H1 (cell line): ENCODE measurements at places on chromosomes 1 and 21. TPM values are rescaled to one million over a fixed set of nuclear protein-coding genes. Genes with fewer than 3 reads are reported as not detected.

The CPT2 gene
- total RNA-seq = 21.6 and 23.9 TPM in 2 replicates

The OR14I1 gene
- not detected in 2 replicates for total RNA-seq

The CASQ2 gene
- not detected in 2 replicates for total RNA-seq

The GJA4 gene
- total RNA-seq = 2.7 and 3.2 TPM in 2 replicates

The VASH2 gene
- total RNA-seq = 184 and 187 TPM in 2 replicates

The EPB41 gene
- total RNA-seq = 106 and 109 TPM in 2 replicates

The EXTL1 gene
- total RNA-seq = 1.2 and 1.3 TPM in 2 replicates

The DNAI4 gene
- total RNA-seq = 2.1 and 4.0 TPM in 2 replicates

The C4BPB gene
- not detected in 2 replicates for total RNA-seq

The LAPTM5 gene
- total RNA-seq = 0.37 and 0.52 TPM in 2 replicates

The MYOM3 gene
- 0.09 and 0.36 TPM in 2 replicates for total RNA-seq

The RYR2 gene
- 4.4 and 4.7 TPM in 2 replicates for total RNA-seq

The TTLL7 gene
- total RNA-seq = 6.4 and 7.9 TPM in 2 replicates

The OLIG2 gene
- total RNA-seq = 0.11 TPM in 1 of 2 replicates, not detected in the other

The PRR9 gene
- not detected in 2 replicates for total RNA-seq

The VAMP4 gene
- total RNA-seq = 12.4 and 13.9 TPM in 2 replicates

The SEC16B gene
- total RNA-seq = 0.56 and 1.5 TPM in 2 replicates

The S100A7 gene
- total RNA-seq = not detected in 2 replicates

The HAO2 gene
- not detected in 2 replicates for total RNA-seq

The RORC gene
- 0.52 and 0.54 TPM in 2 replicates for total RNA-seq

The ATP1A2 gene
- total RNA-seq = 34.8 and 39.7 TPM in 2 replicates

The EPHA10 gene
- 1.0 and 1.5 TPM in 2 replicates for total RNA-seq

The ST6GALNAC5 gene
- 6.2 and 9.3 TPM in 2 replicates for total RNA-seq

The ANKRD34A gene
- total RNA-seq = 0.20 and 0.46 TPM in 2 replicates

The PLA2G2D gene
- not detected in 2 replicates for total RNA-seq

The RHBG gene
- total RNA-seq = 2.2 and 2.6 TPM in 2 replicates

The TBX19 gene
- total RNA-seq = 0.80 and 1.0 TPM in 2 replicates

The C1orf74 gene
- total RNA-seq = 3.9 and 4.1 TPM in 2 replicates

The RGS16 gene
- total RNA-seq = 8.1 and 9.8 TPM in 2 replicates

The AGT gene
- total RNA-seq = not detected in 2 replicates

The CELA2B gene
- total RNA-seq = not detected in 2 replicates

The LCE2A gene
- not detected in 2 replicates for total RNA-seq

The SPRR1A gene
- total RNA-seq = not detected in 2 replicates

The CELA3A gene
- not detected in 2 replicates for total RNA-seq

The PRPF38B gene
- total RNA-seq = 46.4 and 50.6 TPM in 2 replicates

The NMNAT2 gene
- 20.9 and 23.8 TPM in 2 replicates for total RNA-seq

The PTCH2 gene
- total RNA-seq = 1.2 and 1.5 TPM in 2 replicates

The ALG14 gene
- total RNA-seq = 1.3 TPM in 2 replicates

The HSPB7 gene
- total RNA-seq = not detected in 2 replicates

The NPHS2 gene
- total RNA-seq = not detected in 2 replicates

The PEX14 gene
- 19.8 and 25.5 TPM in 2 replicates for total RNA-seq

The TGFB2 gene
- 0.84 and 1.5 TPM in 2 replicates for total RNA-seq

The FLG2 gene
- not detected in 2 replicates for total RNA-seq

The CHAF1B gene
- total RNA-seq = 22.0 and 23.1 TPM in 2 replicates

The ALX3 gene
- not detected in 2 replicates for total RNA-seq

The MFSD2A gene
- 25.9 and 26.6 TPM in 2 replicates for total RNA-seq

The ZNF593OS gene
- total RNA-seq = not detected in 2 replicates

The MCL1 gene
- total RNA-seq = 196 and 218 TPM in 2 replicates

The ITLN1 gene
- total RNA-seq = not detected in 2 replicates

The EFCAB7 gene
- 2.5 and 3.1 TPM in 2 replicates for total RNA-seq

The HSD3B2 gene
- not detected in 2 replicates for total RNA-seq

The SPATA1 gene
- total RNA-seq = 1.1 TPM in 2 replicates

The IL24 gene
- total RNA-seq = not detected in 2 replicates

The ZFP69B gene
- 6.3 and 8.2 TPM in 2 replicates for total RNA-seq

The NBPF10 gene
- total RNA-seq = 0.36 and 0.39 TPM in 2 replicates

The MARK1 gene
- total RNA-seq = 20.5 and 21.2 TPM in 2 replicates
